ENCODE measurements at places on chromosomes 7 and 10. TPM values are rescaled to one million over a fixed set of nuclear protein-coding genes. Genes with fewer than 3 reads are reported as not detected.

Gene VENTX
- total RNA-seq, result not detected

DNA sequence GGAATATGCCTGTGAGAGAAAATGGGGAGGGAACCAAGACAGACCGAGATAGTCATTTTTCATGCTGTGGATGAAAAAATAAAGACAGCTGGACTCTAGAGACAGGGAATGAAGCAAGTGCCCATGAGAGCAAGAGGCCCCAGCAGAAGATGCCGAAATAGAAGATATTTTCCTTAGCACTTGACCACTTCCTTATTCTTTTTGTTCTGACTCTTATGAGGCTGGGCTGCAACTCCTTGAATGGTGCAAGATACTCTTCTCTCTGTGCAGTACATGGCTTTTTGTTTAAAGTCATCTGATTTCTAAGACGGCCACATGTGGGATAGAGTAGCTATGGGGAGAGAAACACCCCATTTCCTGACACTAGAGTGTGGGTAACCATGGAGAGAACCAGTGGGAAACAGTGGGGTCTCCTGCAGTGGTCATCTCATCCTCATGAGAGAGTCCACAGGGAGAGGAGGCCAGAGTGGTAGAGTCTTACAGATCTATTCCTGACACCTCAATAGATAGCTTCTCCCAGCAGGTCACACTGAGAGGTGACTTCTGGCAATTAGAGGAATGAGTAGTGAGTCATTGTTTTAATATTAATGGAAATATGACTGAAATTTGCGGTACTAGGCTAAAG is 18.0 kb upstream of the VCL start:
- DNase-seq, result no peak

GRCh38 chr10:36606234-36606839 is 519.1 kb upstream of the ANKRD30A start:
- no peak for DNase-seq

DNA sequence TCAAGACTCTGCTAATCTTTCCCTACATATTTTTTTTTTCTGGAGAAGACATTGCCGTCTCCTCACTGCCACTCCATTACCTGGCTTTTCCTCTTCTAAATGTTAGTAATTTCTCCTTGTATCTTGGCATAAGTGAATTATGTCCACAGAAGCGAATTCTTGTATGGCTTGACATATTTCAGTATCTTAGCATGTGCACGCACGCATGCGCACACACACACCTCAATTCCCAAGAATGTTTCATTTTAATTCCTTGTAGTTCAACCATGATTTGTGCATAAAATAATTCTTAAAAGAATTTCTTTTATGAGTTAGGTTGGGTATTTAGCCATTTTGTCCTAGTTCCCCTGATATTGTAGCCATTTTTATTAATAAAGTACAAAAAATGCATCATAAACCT is 301.2 kb upstream of the MYO3A start:
- no peak for DNase-seq

GRCh38 chr10:124122211-124122610 is 28.8 kb upstream of the CHST15 start:
- DNase-seq, result no peak

- no peak for DNase-seq
These were observed 45.9 kb upstream of the PTF1A start for GRCh38 chr10:23146258-23146657.

GRCh38 chr10:131651674-131652437 is 249.0 kb upstream of the PPP2R2D start:
- DNase-seq, result no peak

Gene CACNB2
- 0.21 TPM for total RNA-seq

DNA sequence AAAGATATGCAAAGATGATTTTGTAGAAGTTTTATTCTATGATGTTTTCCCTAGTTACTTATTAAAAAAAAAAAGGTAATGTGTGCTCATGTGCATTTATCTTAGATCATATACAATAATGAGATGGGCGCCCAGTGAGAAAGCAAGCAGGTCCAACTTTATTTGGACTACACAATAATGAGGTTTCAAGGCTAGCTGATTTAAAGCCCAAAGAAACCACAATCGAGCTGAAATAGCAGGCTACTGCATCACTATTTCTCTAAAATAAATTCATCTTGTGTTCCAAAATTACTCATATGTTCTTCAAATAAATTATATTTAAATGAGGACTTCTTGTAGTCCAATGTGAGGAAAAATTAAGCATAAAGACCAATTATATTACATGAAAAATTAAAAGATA is 110.1 kb downstream of the JMJD1C start:
- DNase-seq, result no peak

GRCh38 chr10:69346776-69347175 is 68.5 kb downstream of the HK1 start:
- no peak for DNase-seq

- no peak for DNase-seq
These were observed 58.0 kb upstream of the PNLIP start for GRCh38 chr10:116487522-116488430.

Gene NRG3
- total RNA-seq, result 10.2 TPM

- no peak for DNase-seq
These were observed 55.4 kb downstream of the CRPPA start for GRCh38 chr7:16365952-16366351.

DNA sequence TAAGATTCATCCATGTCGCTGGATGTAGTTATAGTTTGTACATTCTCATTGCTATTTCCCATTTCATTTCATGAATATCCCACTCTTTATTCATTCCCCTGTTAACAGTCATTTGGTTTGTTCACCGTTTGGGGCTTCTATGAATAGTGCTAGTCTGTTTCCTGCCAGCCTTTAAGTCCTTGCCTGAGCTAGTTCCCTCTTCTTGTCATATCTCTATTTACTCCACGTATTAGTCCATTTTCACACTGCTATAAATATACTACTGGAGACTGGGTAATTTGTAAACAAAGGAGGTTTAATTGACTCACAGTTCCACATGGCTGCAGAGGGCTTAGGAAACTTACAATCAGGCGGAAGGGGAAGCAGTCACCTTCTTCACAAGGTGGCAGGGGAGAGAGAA is 56.2 kb downstream of the PLCE1 start:
- DNase-seq, result no peak

DNA sequence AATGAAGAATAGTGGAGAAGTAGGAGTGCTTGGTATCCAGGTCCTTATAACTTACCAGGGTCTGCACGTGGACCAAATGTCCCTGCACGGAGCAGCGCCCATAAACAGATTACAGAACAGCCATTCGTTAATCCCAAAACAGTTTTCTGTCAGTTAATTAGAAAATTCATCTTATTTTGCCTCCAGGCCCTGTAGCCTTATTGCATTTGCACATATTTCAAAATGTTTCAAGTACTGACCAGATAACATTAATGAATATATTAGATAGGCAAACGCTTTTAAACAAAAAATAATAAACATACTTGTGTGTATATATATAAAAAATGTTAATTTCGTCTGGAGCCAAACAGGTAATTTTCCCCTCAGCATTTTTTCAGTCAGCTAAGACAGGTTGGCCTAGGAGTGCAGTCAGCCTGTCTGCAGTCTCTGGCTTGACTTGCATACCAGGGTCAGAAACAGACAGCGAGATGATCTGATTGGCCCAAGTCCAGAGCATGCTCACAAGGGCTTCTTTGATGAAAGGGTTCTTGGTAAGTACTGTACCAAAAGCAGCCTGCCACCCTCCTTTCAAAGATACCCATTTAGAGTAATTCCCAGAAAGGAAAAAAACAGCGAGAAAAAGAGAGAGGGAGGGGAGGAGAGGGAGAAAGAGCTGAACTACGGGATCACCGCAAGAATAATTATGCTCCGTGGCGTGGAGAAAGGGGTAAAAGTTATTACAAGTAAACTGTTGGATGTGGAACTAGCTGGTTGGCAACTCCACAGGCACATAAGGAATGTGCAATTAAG is 194.4 kb upstream of the TCF7L2 start:
- DNase-seq, result no peak

Gene SLC26A5
- total RNA-seq, result not detected

DNA sequence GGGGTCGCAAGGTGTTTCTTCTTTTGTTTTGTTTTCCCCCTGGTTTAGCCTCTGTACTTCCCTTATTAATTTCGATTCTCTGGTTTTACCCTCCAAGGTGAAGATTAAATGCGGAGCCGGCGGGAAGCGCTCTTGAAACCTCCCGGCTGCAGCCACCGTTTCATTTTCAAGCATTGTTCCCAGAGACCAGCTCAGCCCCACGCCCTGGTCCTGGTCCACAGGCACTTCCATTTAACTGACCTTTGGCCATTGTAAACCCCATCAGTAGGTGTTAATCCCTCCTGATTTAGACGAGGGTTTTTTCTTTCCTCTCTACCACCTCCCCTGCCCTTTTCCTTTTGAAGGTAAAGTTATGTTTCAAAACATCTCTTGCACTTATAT is 39.2 kb upstream of the ENO4 start:
- no peak for DNase-seq

DNA sequence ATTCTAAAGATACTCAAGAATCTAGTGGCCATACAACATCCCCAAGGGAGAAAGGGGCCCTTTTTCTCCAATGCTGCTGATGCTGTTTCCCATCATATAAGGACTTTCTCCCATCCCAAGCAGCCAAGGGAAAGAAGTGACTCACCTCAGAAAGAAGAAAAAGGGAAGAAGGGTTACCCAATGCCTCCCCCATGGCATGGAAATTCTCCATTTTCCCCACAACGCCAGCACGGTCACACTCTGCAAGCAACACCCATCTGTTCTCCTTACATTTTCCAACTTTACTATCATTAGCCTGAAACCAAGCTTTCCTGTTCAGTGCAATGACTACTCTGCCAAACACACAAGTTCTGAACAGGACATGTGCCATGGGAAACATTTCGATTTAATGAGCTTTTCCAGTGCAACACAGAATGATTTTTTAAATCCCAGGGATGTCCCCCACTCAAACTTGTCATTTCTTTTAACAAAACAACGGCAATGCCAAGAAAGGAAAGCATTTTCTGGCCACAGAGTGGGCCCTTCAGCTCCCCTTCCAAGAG is 67.9 kb downstream of the PTPRN2 start:
- no peak for DNase-seq

Data from kidney epithelial cell (primary cell).